Activated naive CD4-positive, alpha-beta T cell treated with Interleukin-2 at 50 U/mL for 16 hours (primary cell): ENCODE measurements at places on chromosomes 16 and 17.

DNA sequence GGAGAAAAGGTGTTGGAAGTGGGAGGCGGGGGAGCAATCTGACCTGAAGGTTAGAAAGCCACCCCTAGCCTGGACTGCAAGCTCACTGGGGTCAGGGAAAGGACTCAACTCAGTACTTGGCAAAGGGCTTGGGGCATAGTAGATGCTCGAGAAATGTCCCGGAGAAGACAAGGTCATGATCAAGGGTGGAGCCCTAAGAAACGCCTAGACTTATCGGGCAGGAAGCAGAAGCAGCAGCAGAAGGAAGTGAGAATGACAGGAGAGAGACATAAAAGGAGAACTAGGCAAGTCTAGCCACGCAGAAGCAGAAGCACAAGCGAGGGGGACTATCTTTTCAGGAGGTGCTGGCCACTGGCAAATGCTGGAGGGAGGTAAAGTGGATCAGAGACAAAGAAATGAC lies 10.2 kb downstream of the COTL1 start:
- DNase-seq, result no peak

GRCh38 chr16:582614-583331 lies 7.1 kb upstream of the RAB40C start:
- DNase-seq, result no peak

DNA sequence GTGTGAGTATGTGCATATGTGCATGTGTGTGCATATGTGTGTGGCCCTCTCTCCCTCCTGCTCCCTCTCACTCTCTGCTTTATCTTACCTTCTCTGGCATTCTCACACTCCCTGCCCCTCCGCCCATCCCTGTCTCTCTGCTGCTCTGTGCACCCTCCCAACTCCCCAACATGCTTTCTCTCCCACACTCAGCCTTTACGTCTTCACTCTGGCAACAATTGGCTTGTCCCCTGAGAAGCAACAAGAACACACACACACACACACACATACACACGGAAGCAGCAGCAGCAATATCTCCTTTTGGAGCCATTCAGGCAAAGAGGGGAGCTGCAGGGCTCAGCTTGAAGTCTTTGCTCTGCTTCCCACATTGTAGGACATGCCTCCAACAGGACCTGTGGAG lies 27.8 kb downstream of the PITPNM3 start:
- DNase-seq, result no peak

- DNase-seq, result no peak
Measured at GRCh38 chr17:50781167-50781566, 13.8 kb upstream of the ANKRD40CL start.

- no peak for DNase-seq
Measured at GRCh38 chr16:57140931-57141668, 44.7 kb downstream of the PSME3IP1 start.

GRCh38 chr17:73390221-73390620 lies 78.4 kb upstream of the CDC42EP4 start:
- no peak for DNase-seq

- DNase-seq, result no peak
Measured at GRCh38 chr16:11673091-11674000, 5.1 kb downstream of the SNN start.

DNA sequence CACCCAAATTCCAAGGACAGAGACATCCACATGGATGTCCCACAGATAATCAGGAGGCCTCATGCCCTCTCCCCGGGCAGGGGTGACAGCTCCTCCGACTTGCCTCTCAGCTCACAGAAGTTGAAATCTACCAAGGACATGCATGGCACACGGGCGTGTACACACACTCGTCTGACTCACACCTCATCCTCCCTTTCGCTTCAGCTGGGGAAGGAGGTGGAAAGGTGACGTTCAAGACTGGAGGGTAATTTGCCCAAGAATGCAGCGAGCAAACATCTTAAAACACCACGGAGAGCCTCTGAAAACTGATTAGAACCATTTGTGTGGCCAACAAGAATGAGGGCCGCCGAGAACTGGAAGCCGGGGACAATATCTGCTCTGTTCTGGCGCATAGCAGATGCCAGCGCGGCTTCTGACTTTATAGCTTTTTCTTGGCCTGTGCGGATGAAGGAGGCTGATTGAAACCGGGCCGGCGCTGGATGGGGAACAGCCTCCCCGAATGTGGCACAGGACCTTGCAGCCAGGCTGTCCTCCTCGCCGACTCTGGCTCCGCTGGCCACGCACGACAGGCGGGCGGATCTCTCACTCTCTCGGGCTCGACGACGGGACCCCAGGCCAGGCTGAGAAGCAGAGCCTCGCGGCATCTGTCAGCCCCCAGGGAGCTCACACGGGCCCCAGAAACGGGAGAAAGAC lies 100.9 kb downstream of the C16orf95 start:
- no peak for DNase-seq

GRCh38 chr17:21539146-21539545 lies 153.2 kb upstream of the KCNJ18 start:
- DNase-seq, result no peak

- no peak for DNase-seq
Measured at GRCh38 chr16:31348579-31348978, 6.4 kb upstream of the ITGAX start.

GRCh38 chr16:75110637-75111513 lies 5.7 kb downstream of the LDHD start:
- peak; percentile 84 for DNase-seq
